ENCODE measurements at places on chromosomes 11 and 22.
A peak's percentile ranks its signal among the peaks of the same experiment; 100 is the strongest.

- DNase-seq: no peak
These were observed 1335.9 kb downstream of the TBC1D22A start for GRCh38 chr22:48098243-48098920.

- DNase-seq: no peak
These were observed 85.2 kb upstream of the ARHGAP32 start for GRCh38 chr11:129277198-129277843.

- no peak for DNase-seq
These were observed 333.8 kb upstream of the CHORDC1 start for GRCh38 chr11:90556606-90557005.

DNA sequence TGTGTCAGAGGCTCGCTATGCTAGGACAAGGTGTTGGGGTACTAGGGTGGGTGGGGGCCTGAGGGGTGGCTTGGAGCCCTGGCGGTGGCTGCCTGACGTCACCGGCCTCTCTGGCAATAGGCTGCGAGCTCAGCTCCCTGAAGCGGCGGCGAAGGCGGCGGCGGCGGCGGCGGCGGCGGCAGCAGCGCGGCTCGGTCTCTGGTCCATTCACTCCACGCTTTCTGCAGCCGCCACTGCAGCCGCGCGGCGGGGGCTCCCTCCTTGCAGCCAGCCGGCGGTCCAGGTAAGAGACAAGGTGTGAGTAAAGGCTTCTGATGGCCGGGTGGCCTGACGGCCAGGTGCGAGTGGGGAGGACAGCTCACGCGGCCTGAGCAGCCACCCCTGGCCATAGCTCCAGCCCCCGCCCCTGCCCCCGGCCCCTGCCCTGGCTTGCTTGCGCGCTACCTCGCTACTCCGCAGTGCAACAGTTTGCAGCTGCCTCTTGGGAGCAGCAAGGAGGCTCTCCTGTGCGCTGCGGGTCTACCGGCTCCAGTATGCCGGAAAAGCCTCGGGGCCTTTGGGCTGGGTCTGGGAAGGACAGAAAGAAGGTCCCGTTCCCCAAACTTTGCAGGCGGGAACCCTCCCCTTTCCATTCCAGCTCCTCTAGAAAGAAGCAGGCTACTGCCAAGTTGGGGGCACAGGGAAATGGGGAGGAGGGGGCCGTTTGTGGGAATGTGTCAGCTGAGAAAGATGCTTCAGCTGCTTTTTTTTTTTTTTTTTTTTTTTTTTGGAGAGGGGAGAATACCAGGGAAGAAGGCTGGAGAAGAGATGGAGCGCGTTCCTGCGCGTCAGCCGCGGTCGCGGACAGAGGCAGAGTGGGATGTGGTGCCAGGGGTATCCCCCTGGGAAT, at the start of gene C11orf87:
Gene C11orf87, plus strand, starts transcription at position 210 of the 889 bp plus-strand sequence. CDS start 1,444 bp downstream, outside the sequence.
- no peak for DNase-seq

- DNase-seq: no peak
These were observed 172.0 kb upstream of the ARHGAP42 start for GRCh38 chr11:100515087-100515486.

GRCh38 chr22:24005201-24005600, at the start of gene GSTT4:
GSTT4 (minus strand) TSS chr22:24005453; CDS start chr22:24005356, 97 bp downstream.
- no peak for DNase-seq

- DNase-seq: peak; percentile 6
These were observed 113.5 kb downstream of the SLC1A2 start for GRCh38 chr11:35305670-35306382.

DNA sequence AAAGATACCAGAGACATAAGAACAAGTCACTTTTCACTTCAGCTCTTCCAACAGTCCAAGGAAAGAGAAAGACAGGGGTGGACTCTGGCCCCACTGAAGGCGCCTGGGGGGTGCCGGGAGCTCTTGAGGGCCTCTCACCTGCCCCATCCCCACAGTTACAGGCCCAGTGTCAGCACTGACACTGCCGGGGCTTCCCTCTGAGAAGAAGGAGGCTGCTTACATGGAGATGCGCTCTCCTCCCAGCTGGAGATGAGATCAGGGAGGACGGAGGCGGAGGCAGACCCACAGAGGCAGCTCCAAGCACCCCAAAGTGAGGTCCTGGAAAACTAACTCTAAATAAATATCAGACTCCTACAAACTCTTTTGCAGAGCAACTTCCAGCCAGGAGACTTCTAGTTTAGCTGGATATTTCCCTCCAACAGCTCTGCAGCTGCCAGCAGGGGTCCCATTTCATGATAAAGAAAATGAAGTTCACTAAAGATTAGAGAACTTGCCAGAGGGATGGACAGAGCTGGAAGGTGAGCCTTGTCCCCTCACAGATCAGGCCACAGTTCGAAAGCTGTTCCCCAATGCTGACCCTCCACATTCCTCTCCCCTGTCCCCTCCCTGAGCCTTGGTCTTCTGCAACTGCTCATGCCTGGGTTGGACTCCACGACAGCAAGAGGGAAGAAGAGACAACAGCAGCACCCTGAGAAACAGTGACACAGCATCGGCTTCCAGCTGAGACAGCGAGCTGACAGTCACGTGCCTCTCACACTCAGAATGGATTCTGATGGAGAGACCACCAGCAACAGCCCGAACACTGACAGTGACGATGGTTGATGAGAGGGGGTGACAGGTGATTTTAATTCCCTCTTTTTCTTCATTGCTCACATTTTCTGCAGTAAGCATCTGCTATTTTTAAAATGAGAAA, 5.8 kb downstream of the CARS1 start:
- no peak for DNase-seq

GRCh38 chr22:36237462-36238372, 1.6 kb downstream of the APOL2 start:
- DNase-seq: no peak

- DNase-seq: no peak
These were observed 609.7 kb downstream of the TBC1D22A start for GRCh38 chr22:47372111-47372581.

DNA sequence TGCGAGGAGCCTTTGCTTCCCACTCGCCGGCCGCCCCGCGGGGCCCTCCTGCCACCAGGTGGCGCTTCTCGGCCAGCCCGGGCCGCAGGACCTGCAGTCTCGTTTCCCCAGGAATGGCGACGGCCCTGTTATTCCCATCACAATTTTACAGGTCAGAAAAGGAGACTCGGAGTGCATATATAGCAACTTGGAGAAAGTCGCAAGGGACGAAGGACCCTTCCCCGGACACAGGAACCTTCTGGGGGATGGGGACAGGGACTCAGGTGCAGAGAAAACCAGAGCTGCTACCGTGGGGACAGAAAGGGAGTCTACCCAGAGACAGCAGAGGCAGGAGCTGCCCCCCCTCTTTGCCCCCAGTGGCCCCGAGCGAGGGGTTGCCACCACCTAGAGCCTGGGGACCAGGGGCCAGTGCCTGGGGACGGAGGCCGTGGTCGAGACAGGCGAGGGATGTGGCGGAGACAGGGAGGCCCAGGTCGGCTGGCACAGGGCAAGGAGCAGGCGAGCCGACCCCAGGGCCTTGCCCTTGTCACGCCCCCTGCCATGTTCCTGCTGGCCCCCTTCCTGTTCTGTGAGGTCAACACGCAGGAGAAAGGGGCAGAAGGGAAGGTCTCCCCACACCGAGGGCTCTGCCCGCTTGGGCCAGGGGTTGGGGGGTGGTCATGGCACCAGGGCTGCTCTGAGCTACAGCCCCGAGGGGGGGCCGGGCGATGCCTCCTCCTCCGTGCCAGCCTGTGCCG, 3.5 kb upstream of the KRTAP5-6 start:
- peak; percentile 36 for DNase-seq

DNA sequence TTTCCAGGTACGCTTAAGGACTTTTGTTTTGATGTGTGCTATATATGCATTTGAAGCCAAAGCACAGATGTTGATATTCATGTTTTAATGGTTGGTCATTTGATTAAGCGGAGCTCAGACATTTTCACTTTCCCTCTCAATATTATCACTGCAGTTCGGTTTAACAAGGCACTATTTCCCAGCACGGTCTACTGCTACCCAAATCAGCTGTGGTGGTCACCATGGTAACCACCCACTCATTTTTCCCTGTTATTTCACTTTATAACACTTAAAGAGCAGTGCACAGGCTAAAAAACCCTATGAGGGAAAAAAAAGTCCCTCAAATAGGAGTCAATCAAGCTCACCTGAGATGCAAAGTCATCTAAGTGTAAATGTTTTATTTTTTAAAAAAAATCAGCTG, 439.6 kb upstream of the CCDC90B start:
- no peak for DNase-seq

- no peak for DNase-seq
These were observed 40.0 kb upstream of the FIBIN start for GRCh38 chr11:26953770-26954392.

GRCh38 chr11:100939571-100939970, 190.0 kb downstream of the PGR start:
- DNase-seq: no peak

- DNase-seq: no peak
These were observed 2.3 kb downstream of the SHANK3 start for GRCh38 chr22:50674606-50675552.
